CD4-positive, alpha-beta T cell treated with Interleukin-15 for 4 hours (primary cell): ENCODE measurements at places on chromosomes 1 and 21.

GRCh38 chr1:50218344-50219120 is 109.8 kb downstream of the ELAVL4 start:
- no peak for DNase-seq

- DNase-seq, result no peak
These were observed 53.8 kb upstream of the TARDBP start for GRCh38 chr1:10958614-10959013.

DNA sequence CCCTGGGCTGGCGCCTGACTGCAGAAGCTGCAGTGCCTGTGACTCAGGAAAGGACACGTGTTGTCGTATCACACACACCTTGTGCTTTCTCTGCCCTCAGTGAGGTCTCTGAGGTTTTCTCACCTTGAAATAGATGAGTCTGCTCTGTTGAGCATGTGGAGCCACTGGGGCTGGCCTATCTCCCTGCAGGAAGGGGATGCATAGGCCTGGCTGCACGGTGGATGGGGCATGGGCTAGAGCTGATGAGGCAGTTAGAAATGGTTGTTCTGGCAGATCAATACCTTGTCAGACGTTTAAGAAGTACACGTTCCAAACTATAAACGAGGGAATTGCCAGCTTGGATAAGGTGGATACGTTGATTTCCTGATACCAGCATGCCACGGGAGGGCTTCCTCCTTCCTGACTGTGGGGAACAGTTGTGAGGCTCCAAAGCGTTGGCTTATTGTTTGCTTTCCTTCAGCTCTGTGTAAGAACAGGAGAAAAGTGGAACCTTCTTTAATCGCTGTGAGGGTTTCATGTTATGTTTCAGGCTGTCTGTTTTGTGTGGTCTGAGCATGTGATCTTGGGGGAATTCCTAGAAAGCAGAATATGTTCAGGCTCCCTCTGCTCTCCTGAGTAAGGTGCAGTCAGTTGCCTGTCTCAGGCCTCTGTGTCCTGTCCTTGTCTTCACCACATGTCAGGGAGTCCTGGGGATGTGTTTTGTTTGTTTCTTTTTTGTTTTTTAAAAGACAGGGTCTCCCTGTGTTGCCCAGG is 44.8 kb downstream of the PCNT start:
- peak; percentile 59 for DNase-seq

GRCh38 chr1:179229214-179230140 is at the start of gene ABL2:
Gene ABL2 (minus strand): TSS chr1:179229677. CDS start chr1:179229397, 280 bp downstream.
- peak; percentile 51 for DNase-seq

DNA sequence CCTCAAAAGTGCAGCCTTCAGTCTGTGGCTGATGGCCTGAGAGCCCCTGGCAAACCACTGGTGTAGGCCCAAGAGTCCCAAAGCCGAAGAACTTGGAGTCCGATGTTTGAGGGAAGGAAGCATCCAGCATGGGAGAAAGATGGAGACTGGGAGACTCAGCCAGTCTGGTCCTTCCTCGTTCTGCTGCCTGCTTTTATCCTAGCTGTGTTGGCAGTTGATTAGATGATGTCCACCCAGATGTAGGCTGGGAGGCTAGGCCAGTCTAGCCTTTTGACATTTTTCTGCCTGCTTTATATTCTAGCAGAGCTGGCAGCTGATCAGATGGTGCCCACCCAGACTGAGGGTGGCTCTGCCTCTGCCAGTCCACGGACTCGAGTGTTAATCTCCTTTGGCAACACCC is 1.1 kb upstream of the LYPD8 start:
- DNase-seq, result no peak

- DNase-seq, result no peak
These were observed 322.2 kb upstream of the BEND5 start for GRCh38 chr1:49098866-49099265.

GRCh38 chr1:38891753-38892152 is 10.4 kb upstream of the GJA9 start:
- DNase-seq, result no peak

GRCh38 chr1:197905699-197906351 is 3.4 kb downstream of the C1orf53 start:
- no peak for DNase-seq

- DNase-seq, result peak; percentile 6
These were observed 64.4 kb upstream of the NEK2 start for GRCh38 chr1:211739671-211740411.

GRCh38 chr1:108597041-108597440 is 37.1 kb downstream of the EEIG2 start:
- DNase-seq, result no peak

DNA sequence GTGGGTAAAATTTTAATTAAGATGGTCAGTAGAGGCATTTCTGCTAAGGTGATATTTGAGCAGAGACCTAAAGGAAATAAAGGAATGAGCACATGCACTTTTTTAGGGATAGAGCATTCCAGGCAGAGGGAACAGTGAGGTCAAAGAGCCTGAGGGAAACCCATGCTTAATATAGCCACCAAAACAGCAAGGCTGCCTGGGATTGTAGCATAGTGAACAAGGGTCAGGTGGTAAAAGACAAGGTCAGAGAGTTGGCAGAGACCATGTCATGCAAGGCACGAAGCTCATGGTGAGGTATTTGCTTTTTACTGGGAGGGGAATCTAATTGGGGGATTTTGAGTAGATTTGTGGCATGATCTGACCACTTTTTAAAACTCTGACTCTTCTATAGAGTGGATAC is 344.6 kb upstream of the LRRC7 start:
- DNase-seq, result no peak

DNA sequence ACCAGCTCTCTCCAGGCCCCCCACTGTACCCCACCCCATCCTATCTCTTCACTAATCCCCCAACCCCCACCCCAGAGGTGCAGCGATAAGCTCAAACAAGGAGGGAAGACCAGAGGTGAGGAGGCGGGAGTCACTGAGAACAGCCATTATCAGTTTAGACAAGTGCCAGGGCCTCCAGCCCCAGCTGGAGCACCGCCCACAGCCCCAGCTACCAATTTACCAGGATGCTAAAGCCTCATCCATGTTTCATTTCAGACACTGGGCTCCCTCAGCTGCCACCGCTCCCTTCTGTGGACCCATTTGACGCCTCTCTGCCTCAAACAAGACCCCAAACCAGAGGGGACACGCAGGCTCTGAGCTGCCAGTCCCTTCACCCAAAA is 80.6 kb downstream of the DISP3 start:
- no peak for DNase-seq

- DNase-seq, result no peak
These were observed 9.4 kb downstream of the GLUL start for GRCh38 chr1:182381962-182382819.

DNA sequence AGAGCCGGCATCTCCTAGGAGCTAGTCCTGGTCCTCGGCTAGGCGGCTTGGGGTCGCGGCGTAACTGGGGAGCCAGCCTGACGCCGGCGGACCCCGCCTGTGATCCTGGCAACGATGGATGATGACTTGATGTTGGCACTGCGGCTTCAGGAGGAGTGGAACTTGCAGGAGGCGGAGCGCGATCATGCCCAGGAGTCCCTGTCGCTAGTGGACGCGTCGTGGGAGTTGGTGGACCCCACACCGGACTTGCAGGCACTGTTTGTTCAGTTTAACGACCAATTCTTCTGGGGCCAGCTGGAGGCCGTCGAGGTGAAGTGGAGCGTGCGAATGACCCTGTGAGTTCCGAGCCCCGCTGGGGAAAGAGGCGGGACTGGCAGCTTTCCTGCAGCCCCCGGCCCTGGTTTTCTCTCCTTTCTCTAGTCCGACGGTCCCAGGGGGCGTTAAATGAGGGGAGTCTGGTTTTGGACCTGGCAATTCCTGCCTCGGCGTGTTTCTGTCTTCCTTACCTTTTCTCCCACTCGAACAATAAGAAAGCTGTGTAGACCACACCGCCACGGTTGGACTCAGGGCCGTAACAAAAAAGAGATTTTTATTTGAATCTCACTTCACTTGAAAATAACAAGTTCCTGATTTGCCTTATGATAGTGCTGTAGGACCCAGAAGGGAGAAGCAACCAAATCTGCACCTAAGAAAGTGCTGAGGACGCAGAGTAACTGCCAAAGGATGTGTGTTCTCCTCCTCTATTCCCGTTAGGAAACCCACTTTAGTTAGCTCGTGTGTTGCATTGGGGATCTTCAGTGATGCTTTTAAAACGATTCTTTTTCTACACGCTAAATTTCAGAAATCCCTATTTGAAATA is at the start of gene SPRTN:
SPRTN (plus strand) TSS at position 24 of the 859 bp plus-strand sequence; CDS start at position 115, 91 bp downstream.
- DNase-seq, result no peak

- no peak for DNase-seq
These were observed 6.4 kb upstream of the KIF14 start for GRCh38 chr1:200626853-200627534.

GRCh38 chr1:17711941-17712340 is 43.2 kb upstream of the ACTL8 start:
- no peak for DNase-seq

DNA sequence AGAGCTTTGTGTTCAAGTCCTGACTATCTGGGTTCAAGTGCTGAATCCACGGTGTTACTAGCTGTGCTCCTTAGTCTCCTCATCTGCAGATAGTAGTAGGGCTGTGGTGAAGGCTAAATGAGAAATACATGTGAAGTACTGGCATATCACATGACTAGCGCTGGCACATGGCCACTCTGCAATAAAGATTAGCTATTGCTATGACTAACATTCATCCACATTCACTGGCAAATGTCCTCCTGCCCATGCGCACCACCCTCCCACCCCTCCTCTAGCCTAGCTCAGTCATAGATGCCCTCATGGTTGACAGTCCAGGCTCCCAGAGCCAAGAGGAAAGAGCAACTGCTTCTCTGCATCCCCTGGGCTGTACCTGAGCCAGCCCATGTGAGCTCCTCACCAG is 8.5 kb upstream of the COL8A2 start:
- no peak for DNase-seq

DNA sequence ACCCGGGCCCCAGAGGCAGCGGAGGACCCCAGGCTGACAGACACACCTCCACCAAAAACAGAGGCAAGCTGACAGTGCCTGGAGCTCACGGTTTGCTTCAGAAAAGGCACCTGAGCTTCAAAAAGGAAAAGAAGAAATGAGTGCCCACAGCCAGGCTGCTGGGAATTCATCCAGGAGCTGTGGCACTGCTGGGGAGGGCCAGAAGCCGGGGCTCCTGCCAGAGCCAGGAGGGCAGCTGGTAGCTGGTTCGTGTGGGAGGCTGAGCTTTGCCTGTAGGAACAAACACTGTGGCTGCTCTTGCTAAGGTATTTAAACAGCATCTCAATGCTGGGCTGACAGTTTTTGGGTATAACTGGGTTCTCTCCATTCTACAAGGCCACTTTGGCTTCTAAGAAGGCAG is 19.5 kb downstream of the KCNJ6 start:
- no peak for DNase-seq

DNA sequence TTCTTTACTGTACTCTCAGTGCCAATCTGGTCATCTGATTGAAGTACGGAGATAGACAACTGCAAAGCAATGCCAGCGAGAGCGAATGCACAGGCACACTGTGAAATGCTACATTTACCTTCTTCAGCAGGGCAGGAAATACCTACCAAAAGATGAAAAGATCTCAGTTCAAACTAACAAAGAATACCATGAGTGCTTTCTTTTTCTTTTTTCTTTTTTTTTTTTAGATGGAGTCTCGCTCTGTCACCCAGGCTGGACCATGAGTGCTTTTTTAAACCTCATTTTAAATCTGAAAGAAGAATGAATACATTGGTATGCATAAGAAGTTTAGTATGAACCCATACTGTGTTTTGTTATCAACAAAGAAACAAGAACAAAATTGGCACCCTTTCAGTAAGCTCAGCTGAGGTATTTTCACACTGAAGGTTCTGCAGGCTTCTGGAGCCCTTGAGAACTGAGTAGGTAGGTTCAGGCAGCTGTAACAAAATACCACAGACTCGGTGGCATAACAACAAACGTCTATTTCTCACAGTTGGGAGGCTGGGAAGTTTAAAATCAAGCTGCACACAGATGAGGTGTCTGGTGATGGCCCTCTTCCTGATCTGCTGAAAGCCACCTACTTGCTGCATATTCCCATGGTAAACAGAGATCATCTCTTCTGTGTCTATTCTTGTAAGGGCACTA is 1.7 kb upstream of the CHI3L2 start:
- DNase-seq, result peak; percentile 42

- no peak for DNase-seq
These were observed 23.2 kb upstream of the H6PD start for GRCh38 chr1:9211291-9211811.

DNA sequence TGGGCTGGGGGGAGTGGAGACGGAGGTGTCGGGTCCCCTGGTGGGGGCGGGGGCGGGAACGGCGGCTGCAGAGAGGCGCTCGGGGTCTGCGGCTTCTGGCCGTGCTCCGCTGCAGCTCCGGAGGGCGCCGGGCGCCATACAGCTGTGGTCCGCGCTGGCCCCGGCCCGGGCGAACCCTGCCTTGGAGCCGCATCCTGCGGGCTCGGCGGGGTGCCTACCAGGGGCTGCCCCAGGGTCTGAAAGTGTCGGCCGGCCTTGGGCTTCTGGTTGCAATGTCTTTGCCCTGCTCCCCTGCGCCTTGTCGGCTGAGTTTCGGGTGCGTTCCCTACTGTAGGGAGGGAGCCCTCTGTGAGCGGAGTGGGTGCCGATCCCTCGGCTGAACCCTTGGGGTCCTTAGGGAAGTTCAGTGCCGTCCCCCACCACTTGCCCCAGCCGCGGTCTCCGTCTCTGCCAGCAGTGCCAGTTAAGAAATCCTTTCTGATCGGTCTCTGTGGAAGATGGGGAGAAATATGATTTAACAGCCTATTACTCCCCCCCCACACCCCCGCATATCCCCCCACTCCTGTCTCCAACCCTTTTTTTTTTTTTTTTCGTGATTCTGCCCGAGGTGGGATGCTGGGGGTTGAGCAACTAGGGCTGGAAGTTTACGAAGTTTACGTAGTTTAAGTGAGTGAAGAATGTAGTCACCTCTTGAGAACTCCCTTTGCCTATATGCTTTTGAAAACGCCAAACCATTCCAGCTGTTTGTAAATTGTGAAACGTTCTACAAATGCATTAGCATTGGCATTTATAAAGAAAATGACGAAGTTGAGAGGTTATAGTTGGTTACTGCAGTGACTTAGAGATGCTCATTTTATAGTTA is 588 bp downstream of the NEXN start:
- no peak for DNase-seq

- DNase-seq, result no peak
These were observed 87.5 kb upstream of the KIF26B start for GRCh38 chr1:245067257-245067656.

DNA sequence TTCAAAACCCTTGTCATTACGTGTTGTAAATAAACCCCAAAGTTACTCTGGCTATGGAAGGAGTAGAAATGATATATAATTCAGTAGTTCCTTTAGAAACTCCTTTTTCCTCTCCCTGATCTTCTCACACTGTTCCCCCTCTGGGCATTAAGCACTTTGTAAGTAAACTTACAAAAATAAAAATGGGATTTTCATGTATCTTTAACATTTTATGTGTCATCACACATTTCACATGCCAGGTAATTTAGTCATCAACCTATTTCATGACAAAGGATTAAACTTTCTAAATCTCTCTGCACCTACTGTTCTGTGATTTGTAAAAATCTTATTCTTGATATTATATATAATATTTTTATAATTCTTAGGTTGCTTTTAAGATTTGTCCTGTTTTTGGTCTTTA is 176.9 kb downstream of the NEK7 start:
- no peak for DNase-seq

- no peak for DNase-seq
These were observed 7.0 kb upstream of the HIVEP3 start for GRCh38 chr1:41925712-41926111.
